ENCODE measurements at places on chromosomes 6 and 20.

DNA sequence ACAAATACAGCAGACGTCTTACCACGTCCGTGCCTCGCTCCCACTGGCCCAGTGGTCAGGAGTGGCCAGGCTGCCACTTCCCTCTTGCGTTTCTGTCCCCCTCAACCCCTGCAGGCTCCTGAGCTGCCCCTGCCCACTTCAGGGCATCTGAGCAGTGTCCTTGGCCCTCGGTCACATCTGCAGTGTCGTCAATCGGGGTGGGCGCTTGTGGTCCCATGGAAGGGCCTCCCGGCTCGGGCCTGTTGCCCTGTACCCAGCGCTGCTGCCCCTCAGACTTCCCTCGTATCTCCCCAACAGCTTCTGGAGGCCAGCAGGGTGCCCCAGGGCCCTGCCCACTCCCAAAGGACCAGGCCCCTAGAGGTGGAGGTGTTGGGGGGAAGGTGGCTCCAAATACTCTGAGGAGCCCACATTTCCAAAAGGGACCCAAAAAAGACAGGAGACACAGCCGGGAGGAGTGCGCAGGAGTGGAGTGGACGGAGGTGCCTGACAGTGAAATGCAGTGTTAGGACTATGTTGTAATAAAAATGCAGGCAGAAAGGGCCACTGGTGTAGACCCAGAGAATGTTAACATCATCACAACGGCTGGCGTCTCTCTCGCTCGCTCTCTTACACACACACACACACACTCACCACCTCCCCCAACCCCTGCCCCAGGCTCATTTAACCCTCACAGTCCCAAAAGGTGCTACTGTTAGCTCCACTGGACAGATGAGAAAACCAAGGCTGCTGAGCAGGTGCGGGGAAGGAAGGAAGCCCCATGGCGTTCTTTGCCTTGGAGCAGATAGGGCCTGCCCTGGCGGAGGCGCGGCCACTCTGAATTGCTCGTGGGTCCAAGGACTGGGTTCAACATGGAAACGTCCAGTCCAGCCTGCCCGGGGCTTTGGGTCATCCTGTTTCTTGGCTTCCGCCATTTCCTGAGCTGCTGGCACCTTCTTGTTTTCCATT, 343.9 kb downstream of the ZFAND3 start:
- no peak for DNase-seq

- no peak for DNase-seq
These were observed 4.6 kb downstream of the SYTL3 start for GRCh38 chr6:158654498-158654897.

DNA sequence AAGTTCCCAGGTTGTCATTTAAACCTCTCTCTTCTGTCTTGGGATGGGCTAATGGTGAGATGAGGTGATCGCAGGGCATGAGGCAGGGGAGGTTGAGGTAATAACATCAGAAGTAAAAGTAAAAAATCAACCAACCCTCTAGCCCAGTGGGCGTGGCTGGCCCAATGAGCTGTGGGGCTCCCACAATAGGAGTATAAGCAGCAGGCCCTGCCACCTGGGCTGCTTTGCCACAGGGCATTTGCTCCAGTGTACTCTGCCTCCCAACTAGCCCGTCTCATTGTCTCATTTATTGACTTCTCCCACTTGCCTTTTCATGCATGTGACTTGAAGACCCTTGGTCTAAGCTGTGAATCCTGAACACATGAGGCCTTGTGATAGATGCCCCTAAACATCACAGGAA, 62.8 kb downstream of the PHACTR3 start:
- no peak for DNase-seq

DNA sequence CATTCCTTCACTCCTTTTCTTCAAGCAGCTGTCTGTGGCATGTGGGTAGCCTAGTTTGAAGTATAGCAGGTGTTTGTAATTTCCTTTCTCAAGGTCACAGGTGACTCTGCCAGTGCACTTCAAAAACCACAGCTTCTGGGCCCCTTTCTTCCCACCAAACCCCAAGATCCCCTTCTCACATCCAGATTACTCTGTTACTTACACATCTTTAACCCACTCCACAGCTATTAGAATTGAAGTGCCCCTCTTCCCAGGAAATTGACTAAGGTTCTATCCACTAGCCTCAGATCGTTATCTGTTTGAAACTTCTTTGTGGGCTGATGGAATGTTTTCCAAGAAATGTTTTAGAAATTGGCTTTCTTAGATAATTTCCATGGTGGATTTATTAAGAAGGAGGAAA, 150.8 kb downstream of the AHI1 start:
- no peak for DNase-seq

DNA sequence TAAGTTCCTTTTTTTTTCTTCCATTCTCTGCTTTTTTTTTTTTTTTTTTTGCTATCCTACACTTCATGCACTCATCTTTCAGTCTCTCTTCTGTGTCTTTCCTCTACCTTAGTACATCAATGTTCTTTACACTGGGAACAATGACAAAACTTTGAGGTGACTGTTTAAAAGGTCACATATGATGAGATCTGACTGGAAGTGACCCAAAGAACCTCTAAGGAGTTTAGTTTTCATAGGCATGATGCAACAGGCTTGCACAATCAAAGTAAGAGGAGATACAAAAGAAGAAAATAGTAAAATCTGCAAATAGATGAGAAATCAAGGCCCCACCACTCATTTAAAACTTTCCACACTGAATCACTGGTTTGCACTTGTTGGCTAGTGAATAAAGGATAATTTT, 840.8 kb downstream of the TBC1D32 start:
- no peak for DNase-seq

DNA sequence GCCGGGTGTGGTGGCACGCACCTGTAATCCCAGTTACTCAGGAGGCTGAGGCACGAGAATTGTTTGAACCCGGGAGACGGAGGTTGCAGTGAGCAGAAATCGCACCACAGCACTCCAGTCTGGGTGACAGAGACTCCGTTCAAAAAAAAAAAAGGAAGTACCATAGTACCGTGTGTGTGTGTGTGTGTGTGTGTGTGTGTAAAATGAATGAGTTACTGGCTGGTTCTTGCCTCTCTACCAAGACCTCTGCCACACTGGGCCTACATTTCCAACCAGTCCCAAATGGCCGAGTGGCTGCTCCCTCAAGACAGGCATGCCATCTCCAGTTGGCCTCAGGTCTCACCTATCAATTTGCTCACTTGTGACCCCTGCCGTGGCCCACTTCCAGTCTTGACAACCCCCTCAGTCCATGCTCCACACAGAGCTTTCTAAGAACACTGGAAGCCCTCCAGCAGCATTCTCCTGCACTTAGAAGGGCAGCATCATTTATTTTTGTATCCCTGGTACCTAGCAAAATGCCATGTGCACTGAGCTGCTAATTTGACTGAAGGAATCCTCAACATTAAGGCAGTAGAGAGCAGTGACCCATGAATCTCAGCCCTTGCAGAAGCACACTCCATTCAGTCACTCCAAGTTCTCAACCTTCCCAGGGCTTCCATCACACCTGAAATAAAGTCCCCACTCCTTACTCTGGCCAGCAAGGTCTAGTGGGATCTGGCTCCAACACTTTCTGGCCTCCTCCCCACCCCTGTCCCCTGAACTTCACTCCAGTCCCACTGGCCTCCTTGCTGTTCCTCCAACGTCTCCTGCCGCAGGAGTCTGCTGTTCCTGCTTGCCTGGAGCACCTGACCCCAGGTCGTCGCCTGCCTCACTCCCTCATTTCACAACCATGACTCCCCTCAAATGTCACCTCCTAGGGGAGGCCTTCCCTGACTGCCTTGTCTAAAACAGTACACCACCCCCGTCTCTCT, 29.9 kb downstream of the COX4I2 start:
- no peak for DNase-seq

GRCh38 chr6:157443066-157443800, 62.2 kb downstream of the ZDHHC14 start:
- DNase-seq, result no peak

DNA sequence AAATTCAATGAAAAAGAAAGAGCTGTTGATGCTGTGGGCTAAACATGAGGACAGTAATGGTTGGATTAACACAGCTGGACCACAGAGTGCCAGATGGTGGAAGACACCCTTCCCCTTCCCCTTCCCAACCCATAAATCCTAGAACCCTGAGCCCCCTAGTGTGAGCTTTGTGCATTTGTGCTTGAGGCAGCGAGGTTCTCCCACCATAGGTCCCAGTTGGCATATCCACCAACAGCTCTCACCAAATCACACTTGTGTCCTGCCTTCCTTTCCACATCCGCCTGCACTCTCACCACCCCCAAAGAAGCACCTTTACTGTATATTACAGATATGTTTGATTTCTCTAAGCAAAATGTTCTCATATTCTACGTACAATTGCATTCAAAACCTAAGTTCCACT, 32.8 kb upstream of the HBS1L start:
- DNase-seq, result no peak

GRCh38 chr6:68740828-68741500, 105.9 kb downstream of the ADGRB3 start:
- DNase-seq, result no peak

GRCh38 chr6:43814865-43815264, 44.9 kb downstream of the VEGFA start:
- DNase-seq, result no peak

DNA sequence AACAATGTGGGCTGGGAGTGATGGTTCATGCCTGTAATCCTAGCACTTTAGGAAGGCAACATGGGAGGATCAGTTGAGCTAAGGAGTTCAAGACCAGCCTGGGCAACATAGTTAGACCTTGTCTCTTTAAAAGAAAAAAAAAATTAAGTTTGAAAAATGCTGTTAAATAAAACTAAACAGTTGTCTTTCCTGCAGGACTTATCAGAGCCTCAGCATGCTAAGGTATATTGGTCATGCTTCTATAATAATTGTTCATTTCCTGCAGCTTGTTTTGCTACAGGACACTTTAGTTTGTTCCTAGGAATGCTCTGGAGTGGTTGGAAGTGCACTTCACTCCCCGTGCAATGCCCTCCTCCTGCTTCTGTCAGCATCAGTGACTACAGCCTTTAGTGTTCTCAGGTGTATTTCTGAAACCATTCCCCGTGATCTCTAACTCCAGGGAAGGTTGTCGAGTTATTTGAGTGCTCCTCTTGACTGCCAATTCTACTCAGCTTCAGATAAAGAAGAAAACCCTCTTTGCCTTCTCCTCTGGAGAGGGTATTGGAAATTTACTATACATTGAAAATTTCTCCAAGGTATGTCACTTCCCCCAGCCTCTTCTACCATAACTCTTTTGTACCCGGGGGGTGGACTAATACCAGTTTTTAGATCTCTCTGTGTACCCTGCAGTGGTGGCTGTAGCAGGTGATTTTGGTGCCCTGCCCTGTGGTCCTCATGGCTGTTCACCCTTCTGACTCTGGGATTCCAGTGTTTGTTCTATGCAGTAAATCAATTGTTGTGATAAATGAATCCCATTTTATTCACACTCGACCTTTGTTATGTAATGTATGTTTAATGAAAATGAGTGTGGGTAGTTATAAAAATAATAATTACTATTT, 33.8 kb downstream of the NHLRC1 start:
- no peak for DNase-seq

- DNase-seq, result no peak
These were observed 116.6 kb downstream of the MRPL14 start for GRCh38 chr6:44010411-44011349.

- no peak for DNase-seq
These were observed 158.5 kb upstream of the AFDN start for GRCh38 chr6:167668019-167668753.

- DNase-seq, result no peak
These were observed 160.9 kb downstream of the DTNBP1 start for GRCh38 chr6:15501826-15502445.

DNA sequence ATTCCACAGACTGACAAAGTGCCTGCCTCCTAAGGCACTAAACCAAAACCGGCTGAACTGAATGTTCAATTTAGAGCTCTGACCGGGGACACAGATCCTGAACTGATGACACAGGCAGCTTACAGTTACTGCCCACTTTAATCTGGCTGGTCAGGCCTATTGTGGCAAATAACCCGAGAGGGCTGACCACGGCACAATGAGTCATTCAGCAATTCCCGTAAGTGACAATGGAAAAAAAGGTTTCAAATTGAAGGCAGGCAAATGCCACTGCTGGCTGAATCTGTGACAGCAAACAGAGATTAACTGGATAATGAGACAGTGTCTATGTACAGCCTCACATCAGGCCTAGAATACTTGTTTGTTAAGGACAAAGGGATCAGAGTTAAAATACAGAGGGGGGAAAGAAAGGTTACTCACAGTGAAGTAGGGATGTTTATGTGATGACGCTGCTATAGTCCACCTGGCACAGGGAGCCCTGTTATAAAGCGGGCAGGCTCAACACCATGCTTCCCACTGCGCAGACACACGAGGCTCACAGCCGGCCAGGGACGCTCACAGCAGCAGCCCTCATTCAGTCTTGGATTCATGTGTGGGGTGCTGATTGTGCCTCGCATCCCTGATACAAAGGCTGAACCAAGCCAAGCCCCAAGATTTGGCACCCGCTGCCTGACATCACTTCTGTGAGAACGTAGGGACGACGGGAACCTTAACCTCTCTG, 54.4 kb downstream of the RTN4IP1 start:
- no peak for DNase-seq

GRCh38 chr6:107624541-107624940, 134.6 kb downstream of the SOBP start:
- DNase-seq, result no peak

- DNase-seq, result peak; percentile 64
These were observed at the start of gene DNMT3B for GRCh38 chr20:32761831-32762753. Gene DNMT3B (plus strand): TSS chr20:32762385. CDS start chr20:32780324, 17,939 bp downstream.

- DNase-seq, result no peak
These were observed 81.4 kb downstream of the CD164 start for GRCh38 chr6:109300874-109301273.

DNA sequence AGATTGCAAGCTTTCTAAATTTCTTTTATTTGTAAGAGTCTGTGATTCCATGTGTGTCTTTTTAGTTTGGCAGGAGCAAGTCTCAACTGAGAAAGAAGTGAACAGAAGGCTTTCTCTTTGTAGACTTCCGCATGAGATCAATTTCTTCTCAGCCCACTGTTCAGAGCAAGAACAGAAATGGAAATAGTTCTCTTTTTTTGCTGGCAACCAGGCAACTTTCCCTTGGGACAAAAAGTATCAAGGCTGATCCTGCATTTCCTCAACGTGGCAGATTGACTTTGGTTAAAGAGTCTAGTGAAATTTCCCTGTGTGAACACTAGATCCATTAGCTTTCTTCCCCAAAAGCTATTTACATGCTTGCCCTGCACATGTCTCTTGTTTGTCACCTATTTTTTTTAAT, 46.8 kb upstream of the JAG1 start:
- DNase-seq, result no peak

DNA sequence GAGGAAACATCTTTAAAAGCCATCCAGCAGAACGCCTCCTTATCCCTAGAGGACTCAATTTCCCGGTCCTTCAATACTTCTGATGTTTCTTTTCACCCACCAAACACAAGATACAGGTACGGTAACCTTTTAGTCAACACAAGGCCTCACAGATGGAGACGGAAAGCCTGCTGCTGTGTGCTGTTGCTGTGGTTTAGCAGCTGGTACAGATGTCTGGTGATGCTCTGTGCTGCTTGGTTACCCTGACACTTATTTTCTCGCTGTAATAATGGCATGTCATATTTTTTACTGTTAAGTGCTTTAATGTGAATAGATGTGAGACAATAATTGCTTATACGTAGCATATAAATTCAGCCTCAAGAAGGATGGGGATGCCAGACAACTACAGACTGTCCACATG, 25.3 kb downstream of the GMDS start:
- no peak for DNase-seq

GRCh38 chr6:166815629-166816028, 140.7 kb downstream of the RNASET2 start:
- DNase-seq, result no peak

Measured in T-helper 9 cell (primary cell).